Omental fat pad (tissue), 4 donors: ENCODE measurements at places on chromosomes 6 and 20.

GRCh38 chr6:19028201-19028600, 641.1 kb downstream of the RNF144B start:
- DNase-seq, result no peak

DNA sequence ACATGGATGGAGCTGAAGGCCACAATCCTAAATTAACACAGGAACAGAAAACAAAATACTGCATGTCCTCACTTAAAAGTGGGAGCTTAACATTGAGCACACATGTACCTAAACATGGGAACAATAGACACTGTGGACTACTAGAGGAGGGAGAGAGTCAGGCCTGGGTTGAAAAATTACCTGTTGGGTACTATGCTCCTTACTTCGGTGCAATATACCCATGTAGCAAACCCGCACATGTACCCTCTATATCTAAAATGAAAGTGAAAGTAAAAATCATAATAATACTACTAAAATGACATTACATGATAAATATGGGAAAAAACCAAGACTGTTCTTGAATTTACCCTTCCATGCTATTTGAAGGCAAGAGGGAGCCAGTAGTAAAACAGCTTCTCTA, 1273.8 kb upstream of the ADGRB3 start:
- no peak for DNase-seq

GRCh38 chr6:91694016-91694654, 1107.3 kb upstream of the MAP3K7 start:
- DNase-seq, result no peak

GRCh38 chr6:85428486-85428885, 21.4 kb upstream of the NT5E start:
- no peak for DNase-seq

DNA sequence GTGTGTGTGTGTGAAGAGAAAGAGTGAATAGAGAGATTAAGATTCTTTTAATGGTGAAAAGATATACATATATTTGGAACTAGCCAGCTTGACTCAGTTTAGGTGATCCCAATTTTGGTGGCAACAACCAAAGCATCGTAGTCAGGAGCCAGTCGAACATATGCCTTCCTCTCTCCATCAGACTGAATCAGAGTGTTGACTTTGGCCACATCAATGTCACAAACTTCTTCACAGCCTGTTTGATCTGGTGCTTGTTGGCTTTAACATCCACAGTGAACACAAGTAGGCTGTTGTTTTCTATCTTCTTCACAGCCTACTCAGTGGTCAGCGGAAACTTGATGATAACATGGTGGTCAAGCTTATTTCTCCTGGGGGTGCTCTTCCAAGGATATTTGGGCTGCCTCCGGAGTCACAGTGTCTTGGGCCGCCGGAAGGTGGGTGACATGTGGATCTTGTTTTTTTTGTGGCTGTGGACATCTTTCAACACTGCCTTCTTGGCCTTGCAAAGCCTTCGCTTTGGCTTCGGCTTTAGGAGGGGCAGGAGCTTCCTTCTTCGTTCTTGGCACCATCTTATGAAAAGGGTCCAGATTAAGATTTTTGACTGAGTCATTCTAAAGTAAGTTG, 3.4 kb downstream of the HLA-F start:
- DNase-seq, result no peak

DNA sequence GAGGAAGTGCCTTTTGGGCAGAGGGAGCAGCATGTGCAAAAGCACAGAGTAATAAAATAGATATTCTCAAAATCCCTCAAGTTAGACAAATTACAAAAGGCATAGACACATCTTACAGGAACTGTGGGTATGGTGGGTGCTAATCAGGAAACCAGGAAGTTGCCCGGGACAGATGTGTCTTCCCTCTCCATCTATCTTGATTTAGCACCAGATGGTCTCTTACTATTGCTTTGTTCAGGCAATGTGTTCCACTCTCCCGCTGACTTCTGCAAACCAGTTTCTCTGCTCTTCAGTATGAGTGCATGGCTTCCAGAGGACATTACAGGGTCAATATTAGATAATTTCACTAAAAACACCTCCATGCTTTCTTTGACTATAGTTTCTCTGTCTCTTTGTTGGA, 13.2 kb downstream of the CITED2 start:
- no peak for DNase-seq

DNA sequence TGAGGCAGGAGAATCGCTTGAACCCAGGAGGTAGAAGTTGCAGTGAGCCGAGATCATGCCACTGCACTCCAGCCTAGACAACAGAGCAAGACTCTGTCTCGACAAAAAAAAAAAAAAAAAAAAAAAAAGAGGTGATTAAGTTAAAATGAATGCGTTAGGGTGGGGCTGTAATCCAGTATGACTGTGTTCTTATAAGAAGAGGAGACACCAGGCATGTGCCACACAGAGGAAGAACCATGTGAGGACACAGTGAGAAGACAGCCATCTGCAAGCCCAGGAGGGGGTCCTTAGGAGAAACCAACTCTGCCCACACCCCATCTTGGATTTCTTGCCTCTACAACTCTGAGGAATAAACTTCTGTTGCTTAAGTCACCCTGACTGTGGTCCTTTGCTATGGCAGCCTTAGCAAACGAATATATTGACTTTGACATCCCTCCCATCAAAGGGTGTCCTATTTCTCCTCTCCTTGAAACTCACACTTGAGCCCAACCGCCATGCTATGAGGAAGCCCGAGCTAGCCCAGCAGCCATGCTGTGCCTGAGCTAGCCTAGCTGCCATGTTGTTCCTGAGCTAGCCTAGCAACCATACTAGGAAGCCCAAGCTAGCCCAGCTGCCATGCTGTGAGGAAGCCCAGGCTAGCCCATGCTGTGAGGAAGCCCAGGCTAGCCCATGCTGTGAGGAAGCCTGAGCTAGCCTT, 15.8 kb upstream of the PPP1R16B start:
- no peak for DNase-seq

- no peak for DNase-seq
These were observed 73.1 kb downstream of the HIVEP2 start for GRCh38 chr6:142871910-142872331.

DNA sequence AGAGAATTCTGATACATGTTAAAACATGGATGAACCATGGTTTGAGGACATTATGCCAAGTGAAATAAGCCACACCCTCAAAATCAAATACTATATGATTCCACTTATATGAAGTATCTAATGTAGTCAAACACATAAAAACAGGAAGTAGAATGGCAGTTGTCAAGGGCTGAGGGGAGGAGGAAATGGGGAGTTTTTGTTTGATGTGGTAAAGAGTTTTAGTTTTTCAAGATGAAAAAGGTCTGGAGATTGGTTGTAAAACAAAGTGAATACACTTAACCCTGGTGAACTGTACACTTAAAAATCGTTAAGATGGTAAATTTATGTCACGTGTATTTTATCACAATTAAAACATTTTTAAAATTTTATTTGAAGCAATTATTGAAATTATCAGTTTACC, 127.4 kb upstream of the GRIK2 start:
- no peak for DNase-seq

DNA sequence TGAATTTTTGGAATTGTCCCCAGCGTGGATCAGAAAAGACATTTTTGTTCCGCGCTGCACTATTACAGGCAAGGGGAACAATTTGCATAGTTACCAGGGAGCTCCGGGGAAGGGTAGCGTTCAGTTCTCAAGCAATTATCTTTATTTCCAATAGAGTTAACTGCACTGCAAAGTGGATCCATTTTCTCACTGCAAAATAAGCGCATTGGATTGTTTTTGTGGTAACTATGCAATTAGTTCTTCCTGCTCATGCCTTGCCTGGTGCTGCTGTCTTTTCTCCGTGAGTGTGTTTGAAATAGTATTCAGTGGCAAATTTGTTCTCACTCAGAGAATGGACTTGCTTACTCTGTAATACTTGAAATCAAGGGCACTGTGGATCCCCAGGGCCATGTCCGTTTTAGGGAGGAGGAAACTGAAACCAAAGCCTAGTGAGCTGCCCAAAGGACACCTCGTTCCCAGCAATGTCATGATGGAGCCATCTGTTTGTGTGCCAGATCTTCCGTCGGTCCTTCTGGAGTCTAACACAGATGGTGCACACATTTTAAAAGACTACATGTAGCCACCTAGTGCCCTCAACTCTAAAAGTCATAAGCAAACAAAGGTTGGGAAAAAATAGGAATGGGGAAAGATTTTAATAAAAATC, 7.4 kb upstream of the PCK1 start:
- DNase-seq, result no peak

DNA sequence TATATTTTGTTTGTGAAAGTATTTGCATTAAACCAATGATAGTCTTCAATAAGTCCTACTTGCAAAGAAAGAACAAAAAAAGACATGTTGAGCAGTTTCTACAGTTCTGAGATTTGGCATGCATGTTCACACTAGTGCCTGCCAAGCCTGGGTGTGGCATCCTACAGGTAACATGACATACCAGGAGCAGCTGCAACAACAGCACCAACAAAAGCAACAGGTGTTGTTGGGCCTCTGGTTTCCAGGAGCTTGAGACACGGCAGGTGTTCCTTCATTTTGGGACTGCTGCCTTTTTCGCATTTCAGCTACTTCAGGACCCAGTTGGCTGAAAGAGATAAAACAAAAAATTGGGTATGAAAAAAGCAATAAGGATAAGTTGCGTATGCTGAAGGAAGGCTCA, 41.2 kb upstream of the MTRF1L start:
- DNase-seq, result no peak

GRCh38 chr6:164167873-164168405, 753.4 kb downstream of the QKI start:
- no peak for DNase-seq

DNA sequence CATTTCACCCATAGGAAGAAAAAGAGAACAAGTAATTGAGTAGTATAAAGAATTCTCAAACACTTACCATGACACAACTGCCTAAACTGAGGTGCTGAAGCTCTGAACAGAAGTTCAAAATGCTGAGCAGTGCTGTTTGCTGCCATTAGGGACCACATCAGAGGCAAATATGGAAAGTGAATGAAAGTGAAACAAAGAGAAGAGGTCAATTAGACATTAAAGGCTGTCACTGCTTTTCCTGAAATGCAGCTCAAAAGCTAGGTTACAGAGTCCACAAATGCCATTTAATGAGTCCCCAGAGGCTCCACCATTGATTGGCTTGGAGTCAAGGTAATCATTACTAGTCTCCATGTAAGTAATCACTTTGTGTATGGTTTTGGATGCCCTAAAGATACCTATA, 46.1 kb downstream of the POU3F2 start:
- DNase-seq, result no peak

DNA sequence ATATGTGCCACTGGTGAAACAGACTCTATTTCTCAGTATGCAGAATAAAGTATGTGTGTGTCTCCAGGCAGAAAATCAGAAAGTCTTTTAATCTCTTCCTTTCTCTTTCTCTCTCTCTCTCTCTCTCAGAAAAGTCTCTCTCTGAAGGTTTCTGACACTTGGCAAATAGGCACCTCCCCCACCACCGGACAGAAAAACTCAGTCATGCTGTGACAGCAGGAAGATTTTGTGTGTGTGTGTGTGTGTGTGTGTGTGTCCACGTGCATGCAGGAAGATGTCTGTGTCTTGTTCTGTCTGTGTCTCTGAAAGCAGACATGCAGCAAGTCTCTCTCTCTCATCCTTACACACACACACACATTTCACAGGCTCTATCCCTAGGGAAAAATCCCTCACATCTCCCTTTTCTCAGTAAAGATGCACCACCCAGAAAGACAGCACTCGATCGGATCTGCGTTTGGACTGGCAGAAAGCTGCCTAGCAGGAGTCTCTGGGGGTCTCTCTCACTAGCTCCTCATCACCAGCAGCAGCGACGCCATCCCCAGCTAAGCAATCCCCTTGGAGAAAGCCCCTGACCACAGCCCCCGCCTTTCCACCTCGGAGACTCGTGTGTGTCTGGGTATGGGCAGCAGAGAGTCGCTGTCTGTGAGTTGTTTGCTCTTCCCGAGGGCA, 98.3 kb downstream of the EDN3 start:
- DNase-seq, result no peak

DNA sequence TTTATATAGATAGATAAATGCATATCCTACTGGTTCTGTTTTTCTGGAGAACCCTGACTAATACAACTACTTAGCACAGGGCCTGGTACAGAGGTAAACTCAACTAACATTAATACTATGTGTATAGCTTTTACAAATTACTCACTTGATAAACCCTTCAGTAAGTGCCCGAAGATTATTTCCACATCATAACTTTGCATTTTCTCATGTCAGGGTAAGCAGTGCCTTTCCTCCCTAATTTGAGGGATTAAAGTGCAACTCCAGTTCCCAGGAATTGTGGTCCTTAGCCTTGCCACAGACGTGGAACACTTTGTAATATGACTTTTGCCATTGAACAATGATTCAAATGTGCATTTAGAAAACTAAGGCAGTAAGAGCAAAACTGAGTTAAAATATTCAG, 147.5 kb upstream of the SMLR1 start:
- no peak for DNase-seq

DNA sequence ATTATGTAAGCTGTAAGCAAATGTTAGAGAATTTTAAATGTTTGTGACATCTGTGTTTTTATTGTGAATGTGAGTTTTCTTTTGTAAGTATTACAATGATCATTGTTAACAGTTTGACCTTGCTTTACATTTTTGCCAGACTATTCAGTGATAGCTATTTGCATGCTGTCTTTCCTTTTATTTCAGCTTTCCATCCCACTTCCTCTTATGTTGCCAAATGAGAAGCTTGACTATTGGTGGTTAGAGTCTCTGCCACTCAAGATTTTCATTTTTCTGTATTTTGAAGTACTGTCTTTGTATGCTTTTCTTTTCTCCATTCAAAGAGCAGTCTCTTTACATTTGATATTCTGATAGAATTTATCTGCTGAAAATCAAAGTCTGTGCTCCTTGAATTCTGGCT, 104.1 kb downstream of the PRIM2 start:
- DNase-seq, result no peak

DNA sequence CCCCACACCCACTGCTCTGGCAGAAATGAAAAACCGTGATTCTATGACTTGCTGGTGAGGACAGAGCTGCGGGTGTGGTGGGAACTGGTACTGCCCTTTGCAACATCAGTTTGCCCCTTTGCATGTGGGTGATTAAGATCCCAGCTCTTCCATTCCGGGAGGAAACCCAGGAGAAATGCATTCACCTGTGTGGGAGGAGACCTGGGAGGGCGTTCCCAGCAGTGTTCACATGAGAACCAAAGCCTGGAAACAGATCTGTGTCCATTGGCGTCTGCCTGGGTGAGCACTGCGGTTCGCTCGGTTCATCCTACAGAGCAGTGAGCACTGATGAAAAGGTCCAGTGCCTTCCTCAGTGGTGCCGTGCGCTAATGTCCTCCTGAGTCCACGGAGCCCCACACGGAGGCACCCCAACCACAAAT, 89.7 kb downstream of the SMOC2 start:
- no peak for DNase-seq

GRCh38 chr6:135904666-135905065, 53.2 kb downstream of the PDE7B start:
- no peak for DNase-seq

DNA sequence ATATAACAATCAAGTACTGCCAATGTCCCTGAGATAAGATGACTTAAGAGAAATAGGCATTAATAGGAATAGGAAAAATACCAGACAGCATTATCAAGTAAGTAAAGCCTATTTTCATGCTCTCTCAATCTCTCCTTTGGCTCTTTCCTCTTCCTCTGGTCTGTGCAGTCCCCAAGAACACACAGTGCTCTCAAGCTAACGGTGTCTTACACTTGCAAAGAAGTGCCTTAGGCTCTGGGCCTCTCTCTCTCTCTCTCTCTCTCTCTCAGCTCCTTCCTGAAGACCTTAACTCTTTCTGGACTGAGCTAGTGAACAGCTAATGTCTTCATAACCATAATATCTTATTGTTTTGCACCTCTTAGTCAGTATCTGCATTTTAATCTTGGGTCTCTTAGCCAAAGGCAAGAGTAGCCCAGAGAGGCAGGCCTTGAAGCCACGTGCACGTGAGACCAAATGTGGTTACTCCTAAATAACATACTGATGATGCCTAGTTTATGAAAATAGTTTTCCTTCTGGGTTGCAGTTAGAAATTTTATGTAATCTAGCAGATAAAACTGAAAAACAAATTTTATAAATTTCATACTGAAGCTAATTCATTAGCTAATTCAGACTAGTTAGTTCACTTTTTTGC, 70.8 kb downstream of the TPD52L1 start:
- no peak for DNase-seq
